Activated naive CD4-positive, alpha-beta T cell treated with anti-CD3 and anti-CD28 coated beads for 36 hours (primary cell): ENCODE measurements at places on chromosomes 5 and 9. TPM values are rescaled to one million over a fixed set of nuclear protein-coding genes. Genes with fewer than 3 reads are reported as not detected.

Gene SRP19
- total RNA-seq = 49.6 TPM

Gene ZNF608
- total RNA-seq = not detected

Gene PAEP
- total RNA-seq = not detected

Gene PTPN3
- 0.27 TPM for total RNA-seq

GRCh38 chr5:135880278-135880677 lies 15.4 kb downstream of the IL9 start:
- no peaks in the 10 kb centered on the region for H3K4me1 ChIP-seq
- H3K36me3 ChIP-seq = no peaks in the 10 kb centered on the region
- no peak overlapping the region for H3K27ac ChIP-seq
- peaks cover 21% of the 10 kb centered on the region for H3K27me3 ChIP-seq

GRCh38 chr5:160169326-160169725 lies 50.1 kb upstream of the PWWP2A start:
- H3K36me3 ChIP-seq = no peaks in the 10 kb centered on the region
- DNase-seq = no peak
- H3K4me1 ChIP-seq = no peaks in the 10 kb centered on the region
- no peak overlapping the region for H3K27ac ChIP-seq
- H3K27me3 ChIP-seq = peaks cover 14% of the 10 kb centered on the region

DNA sequence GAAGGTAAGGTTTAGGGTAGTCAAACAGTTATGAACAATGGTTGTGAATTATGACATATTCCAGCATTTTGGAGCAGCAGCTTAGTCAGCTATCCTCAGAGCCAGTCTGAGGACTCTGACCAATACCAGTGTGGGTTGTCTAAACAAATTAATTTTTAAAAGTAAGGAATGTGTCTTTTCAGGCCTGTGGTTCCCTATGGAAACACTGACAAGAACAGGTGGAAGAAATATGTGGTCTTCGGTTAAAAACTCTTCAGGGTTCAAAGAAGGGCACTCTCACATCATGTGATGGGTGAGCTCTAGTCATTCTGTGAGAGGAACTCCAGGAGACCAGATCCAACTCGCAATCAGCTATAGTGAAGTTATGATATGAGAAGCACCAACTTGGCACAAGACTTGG lies 33.5 kb upstream of the ALDOB start:
- H3K4me1 ChIP-seq = no peaks in the 10 kb centered on the region
- no peak overlapping the region for H3K4me3 ChIP-seq
- H3K27ac ChIP-seq = no peak overlapping the region
- H3K36me3 ChIP-seq = no peaks in the 10 kb centered on the region
- peaks cover 44% of the 10 kb centered on the region for H3K27me3 ChIP-seq
- DNase-seq = no peak

- DNase-seq = no peak
- H3K36me3 ChIP-seq = peaks cover 4% of the 10 kb centered on the region
- no peak overlapping the region for H3K4me3 ChIP-seq
- no peak overlapping the region for H3K27ac ChIP-seq
- H3K4me1 ChIP-seq = peaks cover 25% of the 10 kb centered on the region
Measured at GRCh38 chr5:172008689-172009141, 2.3 kb upstream of the FBXW11 start.

GRCh38 chr9:137029058-137029936 lies 1.3 kb upstream of the ABCA2 start:
- H3K4me3 ChIP-seq = peak overlapping the region; percentile 56
- peaks cover 5% of the 10 kb centered on the region for H3K27me3 ChIP-seq
- no peaks in the 10 kb centered on the region for H3K36me3 ChIP-seq
- no peak overlapping the region for H3K27ac ChIP-seq

GRCh38 chr9:85056203-85056572 lies 386.7 kb downstream of the NTRK2 start:
- H3K27me3 ChIP-seq = peaks cover 18% of the 10 kb centered on the region
- no peaks in the 10 kb centered on the region for H3K4me1 ChIP-seq
- H3K36me3 ChIP-seq = no peaks in the 10 kb centered on the region
- H3K4me3 ChIP-seq = no peak overlapping the region

DNA sequence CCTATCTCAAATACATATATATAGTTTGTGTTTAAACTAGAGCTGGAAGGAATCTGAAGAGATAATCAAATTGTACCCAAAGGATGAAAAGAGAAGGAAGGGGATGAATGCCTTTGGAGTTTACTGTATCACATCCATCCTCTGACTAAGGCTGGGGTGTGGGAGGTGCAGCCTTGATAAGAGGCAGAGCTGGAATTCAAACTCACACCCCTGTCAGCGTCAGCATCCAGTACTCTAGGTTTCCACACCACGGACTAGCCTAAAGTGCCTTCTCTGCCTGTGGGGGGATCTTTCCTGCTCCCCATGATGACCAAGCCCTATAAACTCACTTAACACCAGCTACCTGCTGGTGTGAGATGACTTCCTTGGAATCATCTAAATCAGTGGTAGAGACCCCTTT lies 48.1 kb downstream of the EPB41L4B start:
- no peak overlapping the region for H3K27ac ChIP-seq
- no peak for DNase-seq
- no peaks in the 10 kb centered on the region for H3K4me1 ChIP-seq
- H3K27me3 ChIP-seq = peaks cover 11% of the 10 kb centered on the region
- no peak overlapping the region for H3K4me3 ChIP-seq

- H3K27ac ChIP-seq = no peak overlapping the region
- no peak overlapping the region for H3K4me3 ChIP-seq
- DNase-seq = no peak
- H3K27me3 ChIP-seq = no peaks in the 10 kb centered on the region
Measured at GRCh38 chr9:113471566-113471965, 8.0 kb downstream of the RGS3 start.

DNA sequence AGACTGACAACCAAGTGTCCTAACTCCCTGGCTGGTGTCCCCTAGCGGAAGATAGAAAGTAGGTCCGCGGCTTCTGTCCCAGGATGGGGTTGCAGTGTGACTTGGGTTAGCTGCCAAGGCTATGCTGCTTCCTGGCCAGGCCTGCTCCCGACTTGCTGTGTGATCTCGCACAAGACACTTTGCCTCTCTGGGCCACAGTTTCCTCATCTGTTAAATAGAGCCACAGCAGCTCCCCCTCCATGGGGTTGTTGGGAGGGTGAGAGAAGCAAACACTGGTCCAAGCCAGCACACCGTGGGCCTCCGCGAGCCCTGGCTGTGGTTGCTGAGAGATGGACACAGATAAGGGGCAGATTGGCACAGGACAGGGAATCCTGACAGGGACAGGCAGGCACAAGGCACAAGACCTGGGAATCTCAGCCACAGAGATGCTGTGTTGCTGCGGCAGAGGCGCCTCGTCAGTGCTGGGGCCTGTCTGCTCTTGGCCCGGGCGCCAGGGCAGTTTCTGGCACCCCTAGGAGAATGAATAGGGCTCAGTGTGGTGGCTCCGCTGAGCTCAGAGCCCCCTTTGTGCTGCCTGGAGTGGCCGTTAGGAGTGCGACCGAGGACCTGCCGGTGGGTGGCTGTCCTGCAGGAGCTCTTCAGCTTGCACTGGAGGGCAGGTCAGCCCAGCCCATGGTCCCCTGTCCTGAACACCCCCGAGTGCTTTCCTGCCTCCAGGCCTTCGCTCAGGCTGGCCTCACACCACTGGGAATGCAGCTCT lies 1.8 kb upstream of the SH2D3C start:
- no peaks in the 10 kb centered on the region for H3K27me3 ChIP-seq
- H3K27ac ChIP-seq = peak overlapping the region; percentile 80
- H3K36me3 ChIP-seq = peaks cover 14% of the 10 kb centered on the region
- no peak overlapping the region for H3K4me3 ChIP-seq
- peaks cover 69% of the 10 kb centered on the region for H3K4me1 ChIP-seq
- no peak for DNase-seq

DNA sequence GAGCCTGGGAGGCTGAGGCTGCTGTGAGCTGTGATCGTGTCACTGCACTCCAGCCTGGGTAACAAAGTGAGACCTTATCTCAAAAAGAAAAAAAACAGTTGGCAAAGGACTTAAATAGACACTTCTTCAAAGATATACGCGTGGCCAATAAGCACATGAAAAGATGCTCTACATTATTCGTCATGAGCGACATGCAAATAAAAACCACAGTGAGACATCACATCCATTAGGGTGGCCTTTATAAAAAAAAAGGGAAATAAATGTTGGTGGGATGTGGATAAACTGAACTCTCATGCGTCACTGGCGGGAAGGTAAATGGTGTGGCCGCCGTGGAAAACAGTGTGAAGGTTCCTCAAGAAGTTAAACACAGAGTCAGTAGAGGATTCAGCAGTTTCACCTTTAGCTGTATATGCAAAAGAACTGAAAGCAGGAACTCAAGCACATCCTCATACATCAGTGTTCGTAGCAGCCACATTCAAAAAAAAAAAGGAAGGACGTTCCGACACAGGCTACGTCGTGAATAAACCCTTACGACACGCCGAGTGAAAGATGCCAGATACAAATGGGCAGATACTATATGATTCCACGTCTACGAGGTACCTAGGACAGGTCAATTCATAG lies 24.5 kb upstream of the NRARP start:
- no peak overlapping the region for H3K27ac ChIP-seq
- H3K4me3 ChIP-seq = peak overlapping the region; percentile 10
- peaks cover 11% of the 10 kb centered on the region for H3K27me3 ChIP-seq
- no peaks in the 10 kb centered on the region for H3K36me3 ChIP-seq
- H3K4me1 ChIP-seq = peaks cover 11% of the 10 kb centered on the region
- DNase-seq = no peak

DNA sequence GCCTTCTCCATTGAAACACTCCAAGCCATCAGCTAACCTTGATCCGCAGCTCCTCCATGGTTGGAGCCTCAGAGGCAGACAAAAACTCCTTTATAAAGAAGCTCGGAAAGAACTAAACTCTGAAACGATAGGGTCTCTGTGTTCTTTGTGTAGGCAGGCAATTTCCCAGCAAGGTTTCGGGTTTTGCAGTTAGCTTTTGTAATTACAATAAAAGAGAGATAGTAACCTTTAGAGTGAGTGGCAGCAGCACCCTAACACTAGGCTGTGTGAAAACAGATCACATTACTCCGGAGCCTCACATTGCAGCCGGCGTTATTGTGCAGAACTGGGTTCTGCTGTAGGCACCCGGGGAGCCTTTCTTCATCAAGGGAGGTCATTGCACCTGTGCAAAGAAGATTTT lies 115.8 kb upstream of the MAP3K1 start:
- H3K27ac ChIP-seq = no peak overlapping the region
- no peaks in the 10 kb centered on the region for H3K36me3 ChIP-seq
- DNase-seq = no peak

GRCh38 chr9:122387536-122387935 lies 16.7 kb downstream of the PTGS1 start:
- no peak overlapping the region for H3K27ac ChIP-seq
- no peaks in the 10 kb centered on the region for H3K36me3 ChIP-seq
- no peak overlapping the region for H3K4me3 ChIP-seq

DNA sequence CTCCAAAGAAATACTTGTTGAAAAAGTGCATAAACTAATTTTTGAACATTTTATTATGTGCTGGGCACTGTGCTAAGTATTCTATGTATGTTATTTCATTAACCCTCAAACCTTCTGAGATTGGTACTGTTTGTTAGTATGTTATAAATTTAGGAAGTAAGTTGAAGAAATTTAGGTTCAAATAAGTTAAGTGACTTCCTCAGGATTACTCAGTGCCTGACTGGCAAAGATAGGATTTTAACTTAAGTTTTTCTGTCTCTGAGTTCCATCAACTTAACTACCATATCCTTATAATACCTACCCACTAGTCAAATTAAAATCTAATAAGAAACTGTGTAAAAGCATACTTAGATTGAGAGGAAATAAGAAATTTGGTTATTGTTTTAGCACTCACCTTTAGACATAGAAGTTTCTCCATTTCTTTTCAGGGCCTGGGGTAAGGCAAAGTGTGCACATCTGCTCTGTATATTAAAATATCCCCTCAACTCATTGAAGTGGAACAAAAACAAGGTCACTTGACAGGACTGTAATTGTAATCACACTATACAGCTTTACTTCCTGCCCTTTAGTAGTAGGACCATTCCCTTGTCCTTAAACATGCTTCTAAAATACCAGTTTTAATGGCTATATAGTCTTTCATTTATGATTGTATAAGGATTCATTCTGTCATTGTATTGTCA lies 15.2 kb downstream of the TGFBR1 start:
- no peaks in the 10 kb centered on the region for H3K36me3 ChIP-seq
- H3K27me3 ChIP-seq = no peaks in the 10 kb centered on the region
- H3K4me3 ChIP-seq = no peak overlapping the region
- peak overlapping the region; percentile 90 for H3K27ac ChIP-seq
- peaks cover 81% of the 10 kb centered on the region for H3K4me1 ChIP-seq

DNA sequence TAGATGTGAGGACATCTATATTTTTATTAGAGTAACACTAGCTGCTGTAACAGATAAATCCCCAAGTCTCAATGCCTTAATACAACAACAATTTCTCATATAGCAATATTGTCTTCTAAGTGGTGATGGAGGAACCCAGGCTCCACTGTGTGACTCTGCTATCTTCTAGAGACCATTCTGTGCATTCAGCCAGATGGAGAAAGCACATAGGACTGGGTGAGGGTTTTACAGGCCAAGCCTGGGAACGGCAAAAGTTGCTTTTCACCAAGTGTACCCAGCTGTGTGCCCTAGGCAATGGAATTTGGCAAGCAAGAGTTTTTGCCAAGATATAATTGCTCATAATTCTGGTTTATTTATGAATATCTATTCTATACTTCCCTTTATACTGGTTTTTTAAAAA lies 11.7 kb downstream of the RBM22 start:
- H3K4me1 ChIP-seq = no peaks in the 10 kb centered on the region
- no peak for DNase-seq
- peaks cover 26% of the 10 kb centered on the region for H3K36me3 ChIP-seq
- no peak overlapping the region for H3K27ac ChIP-seq
- no peaks in the 10 kb centered on the region for H3K27me3 ChIP-seq

GRCh38 chr5:149820536-149821510 lies 90.7 kb downstream of the PPARGC1B start:
- H3K27me3 ChIP-seq = no peaks in the 10 kb centered on the region
- no peak overlapping the region for H3K4me3 ChIP-seq
- peaks cover 5% of the 10 kb centered on the region for H3K36me3 ChIP-seq
- no peak overlapping the region for H3K27ac ChIP-seq

DNA sequence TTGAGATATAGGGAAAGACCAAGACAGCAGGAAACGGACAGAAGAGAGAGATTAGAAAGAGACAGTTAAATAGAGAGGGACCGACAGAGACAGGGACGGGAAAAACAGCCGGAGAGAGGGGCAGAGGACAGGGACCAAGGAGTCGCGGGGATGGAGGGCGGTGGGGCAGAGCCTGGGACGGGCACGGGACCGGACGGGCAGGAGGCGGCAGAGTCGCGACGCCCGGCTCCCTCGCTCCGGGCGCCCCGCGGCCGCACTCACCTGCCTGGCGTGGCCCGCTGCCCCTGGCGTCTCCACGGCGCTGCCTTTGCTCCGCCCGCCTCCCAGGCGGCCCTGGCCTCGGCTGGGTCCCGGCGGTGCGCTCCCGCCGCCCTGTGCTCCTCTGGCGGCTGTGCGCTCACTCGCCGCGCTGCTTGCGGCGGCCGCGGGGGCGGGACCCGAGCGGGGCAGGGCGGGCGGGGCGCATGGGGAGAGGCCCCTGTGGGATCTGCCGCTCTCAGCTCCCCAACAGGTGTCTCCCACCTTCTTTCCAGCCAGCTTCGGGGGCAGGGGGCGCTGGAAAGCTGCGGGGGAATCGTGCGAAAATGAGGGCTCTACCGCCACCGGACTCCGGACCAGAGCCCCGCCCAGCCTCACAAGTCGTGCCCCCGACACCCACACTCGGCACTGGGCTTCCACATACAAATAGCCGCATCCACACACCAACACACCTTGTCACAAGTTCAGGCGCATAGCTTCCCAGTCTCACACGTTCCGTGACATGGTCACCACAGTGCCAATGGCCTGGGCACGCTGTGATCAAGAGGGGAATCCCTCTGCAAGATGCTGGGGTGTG lies at the start of gene ARID3C:
TSS of gene ARID3C (minus strand) at position 411 of the 835 bp plus-strand sequence. CDS start 1,052 bp downstream, outside the sequence.
- peaks cover 53% of the 10 kb centered on the region for H3K27me3 ChIP-seq
- peak within 1 kb of the TSS; percentile 66 for H3K4me3 ChIP-seq
- no peaks in the 10 kb centered on the region for H3K36me3 ChIP-seq
- peak; percentile 34 for DNase-seq
- peaks cover 13% of the 10 kb centered on the region for H3K4me1 ChIP-seq
